ENCODE measurements at places on chromosomes 3 and 15.

- no peak for DNase-seq
Measured at GRCh38 chr3:30020380-30020779, 586.0 kb upstream of the TGFBR2 start.

DNA sequence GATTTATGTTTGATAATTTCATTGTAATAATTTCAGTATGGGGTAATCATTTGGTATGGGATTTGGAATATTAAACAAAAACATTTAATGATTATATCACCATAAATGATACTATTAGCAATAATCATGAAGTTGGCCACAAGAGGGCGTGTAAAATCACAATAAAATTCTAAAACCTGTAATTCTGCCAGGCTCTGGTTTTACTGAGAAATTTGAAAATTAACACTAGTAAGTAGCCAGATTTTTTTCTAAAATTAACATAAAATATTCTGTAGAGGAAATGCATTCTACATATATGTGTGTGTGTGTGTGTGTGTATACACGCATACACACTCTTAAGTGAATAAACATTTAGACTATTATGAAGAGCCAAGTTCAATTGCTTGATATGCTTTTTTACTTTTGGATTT lies 40.5 kb downstream of the FEZF2 start:
- DNase-seq = no peak

DNA sequence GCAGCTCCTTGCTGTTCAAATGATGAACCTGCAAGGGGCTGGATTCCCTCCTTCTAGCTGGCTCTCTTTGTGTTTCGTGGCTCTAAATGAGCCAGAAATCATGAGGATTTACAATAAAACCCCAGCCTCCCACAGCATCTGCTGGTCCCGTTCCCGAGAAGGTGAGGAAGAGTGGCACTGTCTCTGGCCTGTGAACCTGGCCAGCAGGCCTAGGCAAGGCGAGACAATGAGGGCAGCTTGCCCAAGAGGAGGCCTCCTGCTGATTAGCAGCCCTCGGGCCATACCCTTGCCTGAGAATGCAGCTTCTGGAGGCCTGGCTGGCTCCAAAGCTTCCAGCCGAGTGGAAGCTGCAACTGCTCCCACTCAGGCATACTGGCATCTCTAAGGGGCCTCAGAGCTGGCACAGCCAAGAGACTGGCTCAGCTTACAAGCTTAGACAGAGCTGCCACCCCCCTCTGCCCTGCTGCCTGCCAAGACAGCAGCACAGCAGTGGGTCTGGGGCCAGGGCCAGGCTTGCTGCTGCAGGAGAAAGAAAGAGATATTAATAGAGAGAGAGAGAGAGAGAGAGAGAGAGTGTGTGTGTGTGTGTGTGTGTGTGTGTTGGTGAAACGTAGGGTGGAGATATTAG lies 76.5 kb downstream of the HMG20A start:
- no peak for DNase-seq

GRCh38 chr3:71153713-71154112 lies 429.8 kb downstream of the FOXP1 start:
- DNase-seq = no peak
